ENCODE measurements at places on chromosomes 7 and 10.

DNA sequence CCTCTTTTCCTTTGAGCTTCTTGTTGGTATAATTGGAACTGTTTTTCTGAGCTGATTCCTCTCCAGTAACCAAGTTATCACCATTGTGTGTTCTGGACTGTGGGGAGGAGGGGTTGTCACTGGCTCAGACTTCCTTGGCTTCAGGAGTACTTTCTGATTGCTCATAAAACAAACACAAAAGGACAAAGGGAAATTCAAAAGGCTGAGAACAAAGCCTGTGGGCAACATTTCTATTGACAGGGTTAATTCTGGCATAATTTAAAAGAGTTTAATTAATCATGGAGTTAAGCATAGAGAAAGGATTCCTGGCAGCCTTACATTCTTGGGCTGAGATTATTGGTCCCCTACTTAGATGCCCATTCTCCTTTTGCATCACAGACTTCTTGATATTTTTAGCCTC, 222.9 kb upstream of the KMT2E start:
- DNase-seq, result no peak

GRCh38 chr7:16998481-16999051, 116.8 kb upstream of the AGR3 start:
- no peak for DNase-seq

GRCh38 chr10:74863551-74863950, 37.2 kb downstream of the KAT6B start:
- no peak for DNase-seq

- no peak for DNase-seq
These were observed 17.4 kb upstream of the BAIAP2L1 start for GRCh38 chr7:98418271-98418635.

DNA sequence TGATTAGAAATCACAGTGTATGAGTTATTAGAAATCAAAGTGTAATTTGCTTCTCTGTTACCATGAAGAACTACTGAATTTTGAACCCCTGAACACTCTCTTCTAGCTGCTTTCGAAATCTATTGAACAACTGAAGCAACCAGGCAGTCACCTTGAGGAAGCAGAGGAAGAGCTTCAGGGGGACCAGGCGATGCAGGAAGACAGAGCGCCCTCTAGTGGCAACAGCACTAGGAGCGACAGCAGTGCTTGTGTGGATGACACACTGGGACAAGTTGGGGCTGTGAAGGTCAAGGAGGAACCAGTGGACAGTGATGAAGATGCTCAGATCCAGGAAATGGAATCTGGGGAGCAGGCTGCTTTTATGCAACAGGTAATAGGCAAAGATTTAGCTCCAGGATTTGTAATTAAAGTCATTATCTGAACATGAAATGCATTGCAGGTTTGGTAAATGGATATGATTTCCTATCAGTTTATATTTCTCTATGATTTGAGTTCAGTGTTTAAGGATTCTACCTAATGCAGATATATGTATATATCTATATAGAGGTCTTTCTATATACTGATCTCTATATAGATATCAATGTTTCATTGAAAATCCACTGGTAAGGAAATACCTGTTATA, 170.7 kb downstream of the HDAC9 start:
- peak; percentile 69 for DNase-seq

DNA sequence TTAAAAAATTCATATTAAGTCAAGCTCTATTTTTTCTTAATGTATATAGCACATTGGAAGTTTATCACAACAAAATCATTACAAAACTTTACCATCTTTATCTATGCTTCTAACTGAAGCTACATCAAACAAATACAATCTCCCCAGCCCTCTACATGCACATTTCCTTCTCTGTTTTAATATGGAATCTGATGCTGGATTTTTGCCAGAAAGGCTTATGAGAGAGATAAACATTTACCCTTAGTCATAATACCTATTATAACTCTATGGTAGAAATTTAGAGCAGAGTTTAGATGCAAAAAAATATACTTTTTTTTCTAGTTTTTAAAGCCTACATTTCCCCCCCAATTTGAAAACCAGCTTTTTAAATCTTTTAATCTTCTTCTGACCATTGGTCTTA, 1198.6 kb downstream of the GATA3 start:
- DNase-seq, result no peak

GRCh38 chr7:100545360-100546128, 6.5 kb downstream of the AGFG2 start:
- peak; percentile 71 for DNase-seq

DNA sequence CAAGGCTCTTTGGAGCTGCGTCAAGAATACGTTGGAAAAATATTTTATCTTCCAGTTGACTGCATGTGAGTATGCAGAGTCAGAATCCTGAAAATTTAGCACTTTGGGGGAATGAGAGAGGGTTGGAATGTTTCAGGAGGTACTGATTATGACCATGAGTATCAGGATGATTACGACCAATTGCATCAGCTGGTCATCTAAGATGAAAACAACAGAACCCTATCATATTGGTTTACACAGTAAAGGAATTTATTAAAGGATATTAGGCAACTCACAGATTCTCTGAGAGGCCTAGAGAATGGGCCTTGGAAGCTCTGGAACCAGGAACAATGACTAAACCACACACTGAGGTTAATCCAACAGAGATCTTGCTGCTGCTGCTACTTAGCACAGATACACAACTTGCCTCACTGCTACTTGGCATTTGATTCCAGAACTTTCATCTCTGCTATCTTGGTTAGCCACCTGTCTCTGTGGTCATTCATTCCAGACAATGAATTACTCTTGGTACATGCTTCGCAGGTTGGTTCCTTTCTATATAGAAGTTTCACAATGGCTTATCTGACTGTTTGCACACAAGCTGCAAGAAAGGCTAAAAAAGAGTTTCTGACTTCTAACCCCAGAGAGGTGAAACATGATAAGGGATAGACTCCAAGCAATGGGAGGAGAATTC, 68.0 kb upstream of the CTTNBP2 start:
- DNase-seq, result no peak

DNA sequence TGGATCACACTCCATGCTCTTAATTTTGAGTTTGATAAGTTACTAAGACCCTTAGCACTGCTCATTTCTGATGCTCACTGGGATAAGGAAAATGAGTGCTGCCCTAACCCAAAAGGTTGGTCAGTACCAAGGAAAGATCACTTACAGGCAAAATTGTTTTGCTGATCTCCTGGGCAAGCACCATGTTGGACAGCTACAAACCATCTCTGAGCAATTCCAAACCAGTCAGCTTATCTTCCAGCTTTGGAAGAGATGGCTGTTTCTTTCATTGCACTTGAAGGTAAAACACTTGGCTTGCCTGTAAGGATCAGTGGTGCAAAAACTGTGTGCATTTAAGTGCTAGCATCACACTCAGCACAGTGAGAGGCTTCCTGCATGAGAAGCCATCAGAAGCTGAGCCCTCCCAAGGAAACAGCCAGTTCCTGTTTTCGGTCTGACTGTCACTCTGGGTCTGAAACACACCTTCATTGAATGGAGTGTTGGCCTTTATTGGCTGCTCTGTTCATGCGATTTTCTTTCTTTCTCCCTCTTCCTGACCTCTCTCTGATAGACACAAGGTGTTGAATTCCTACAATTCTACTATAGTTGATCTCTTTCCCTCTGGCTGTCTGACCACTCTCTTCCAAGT, 126.4 kb upstream of the GHITM start:
- no peak for DNase-seq

DNA sequence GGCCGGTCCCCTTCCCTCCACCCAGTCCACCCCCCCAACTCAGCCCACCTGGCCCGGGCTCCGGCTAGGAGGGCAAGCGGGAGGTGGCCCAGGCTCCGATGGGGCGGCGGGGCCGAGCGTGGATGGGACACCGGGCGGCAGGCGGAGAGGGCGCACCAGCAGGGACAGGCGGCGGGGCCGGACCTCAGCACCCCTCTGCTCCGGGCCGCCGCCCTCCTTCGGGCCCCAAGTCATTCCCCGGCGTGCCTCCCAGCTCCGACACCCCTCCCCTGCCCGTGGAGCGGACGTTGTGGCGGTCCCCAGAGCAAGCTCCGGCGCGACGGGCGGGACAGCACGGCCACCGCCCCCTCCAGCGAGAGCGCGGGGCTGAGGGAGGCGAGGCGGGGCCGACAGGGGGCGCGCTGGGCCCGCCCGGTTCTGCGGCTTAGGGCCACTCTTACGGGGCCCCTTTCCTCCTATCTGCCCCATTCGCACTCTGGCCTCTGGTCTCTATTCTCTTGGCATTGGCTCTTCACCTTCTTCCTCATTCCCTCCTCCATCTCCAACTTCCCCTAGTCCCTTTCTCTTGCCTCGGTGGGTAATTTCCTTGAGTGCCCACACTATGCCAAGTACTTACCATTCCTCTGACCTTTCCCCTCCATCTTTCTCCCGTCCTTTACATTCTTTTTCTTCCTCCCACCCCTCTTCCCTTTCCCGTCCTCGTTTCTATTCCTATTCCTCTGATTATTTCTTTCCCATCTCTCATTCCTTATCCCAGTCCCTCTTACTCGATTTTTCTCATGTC, 701 bp upstream of the GBX1 start:
- DNase-seq, result peak; percentile 74

DNA sequence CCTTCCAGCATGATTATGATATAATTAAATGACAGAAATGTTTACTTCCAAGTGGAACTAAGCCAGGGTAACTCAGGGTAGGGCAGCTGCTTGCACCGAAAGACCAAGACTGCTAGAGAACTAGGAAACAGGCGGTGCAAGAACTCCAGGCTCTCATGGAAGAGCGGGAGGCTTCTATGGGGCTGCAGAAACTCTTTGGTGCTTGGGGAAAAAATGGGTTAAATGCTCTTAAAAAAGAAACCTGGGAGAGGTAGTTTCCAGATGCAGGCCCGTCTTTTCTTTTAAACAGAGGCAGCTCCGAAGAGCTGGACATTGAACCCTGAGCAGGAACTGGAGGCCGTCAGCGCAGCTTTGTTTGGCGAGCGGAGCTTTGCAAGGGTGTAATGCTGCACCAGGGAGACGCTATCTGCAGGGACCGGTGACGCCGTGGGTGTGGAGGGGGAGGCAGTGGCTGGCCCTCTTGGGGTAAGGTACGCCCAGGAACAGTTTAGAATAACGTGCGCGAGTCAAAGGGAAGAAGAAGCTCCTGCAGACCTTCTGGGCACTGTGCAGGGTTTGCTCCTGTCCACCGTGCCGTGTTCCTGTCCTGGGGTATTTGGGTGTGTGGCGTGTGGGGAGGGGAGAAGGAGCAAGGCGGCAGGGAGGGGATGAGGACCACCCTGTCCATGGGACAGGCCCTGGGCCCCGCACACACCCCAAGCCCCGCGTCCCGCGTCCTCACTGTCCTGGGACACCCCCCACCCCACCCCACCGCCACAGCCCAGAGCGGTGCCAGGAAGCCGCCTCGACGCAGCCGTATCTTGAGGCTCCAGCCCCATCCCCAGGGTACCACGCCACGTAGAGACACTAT, 59.0 kb downstream of the EGFR start:
- no peak for DNase-seq

GRCh38 chr10:11533328-11533781, 78.1 kb downstream of the USP6NL start:
- DNase-seq, result no peak

DNA sequence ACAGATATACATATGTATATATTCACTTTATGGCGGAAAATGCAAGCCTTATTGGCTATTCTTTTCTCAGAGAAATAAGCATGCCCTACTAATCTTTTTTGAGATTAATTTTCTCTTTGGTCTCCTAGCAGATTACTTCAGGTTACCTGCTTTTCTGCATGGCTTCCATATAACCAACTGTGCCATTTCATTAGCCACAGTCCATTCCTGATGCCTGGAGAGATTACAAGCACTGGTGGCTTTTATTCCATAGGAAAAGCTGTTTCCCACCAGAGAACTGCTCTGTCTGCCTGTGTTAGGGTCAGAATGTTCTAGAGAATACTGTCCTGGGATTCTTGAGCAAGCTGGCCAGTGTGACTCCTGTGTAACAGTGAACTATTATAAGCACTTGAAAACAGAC, 59.8 kb downstream of the LRRN3 start:
- DNase-seq, result no peak

- no peak for DNase-seq
These were observed 6.6 kb upstream of the WDFY4 start for GRCh38 chr10:48678041-48678440.

DNA sequence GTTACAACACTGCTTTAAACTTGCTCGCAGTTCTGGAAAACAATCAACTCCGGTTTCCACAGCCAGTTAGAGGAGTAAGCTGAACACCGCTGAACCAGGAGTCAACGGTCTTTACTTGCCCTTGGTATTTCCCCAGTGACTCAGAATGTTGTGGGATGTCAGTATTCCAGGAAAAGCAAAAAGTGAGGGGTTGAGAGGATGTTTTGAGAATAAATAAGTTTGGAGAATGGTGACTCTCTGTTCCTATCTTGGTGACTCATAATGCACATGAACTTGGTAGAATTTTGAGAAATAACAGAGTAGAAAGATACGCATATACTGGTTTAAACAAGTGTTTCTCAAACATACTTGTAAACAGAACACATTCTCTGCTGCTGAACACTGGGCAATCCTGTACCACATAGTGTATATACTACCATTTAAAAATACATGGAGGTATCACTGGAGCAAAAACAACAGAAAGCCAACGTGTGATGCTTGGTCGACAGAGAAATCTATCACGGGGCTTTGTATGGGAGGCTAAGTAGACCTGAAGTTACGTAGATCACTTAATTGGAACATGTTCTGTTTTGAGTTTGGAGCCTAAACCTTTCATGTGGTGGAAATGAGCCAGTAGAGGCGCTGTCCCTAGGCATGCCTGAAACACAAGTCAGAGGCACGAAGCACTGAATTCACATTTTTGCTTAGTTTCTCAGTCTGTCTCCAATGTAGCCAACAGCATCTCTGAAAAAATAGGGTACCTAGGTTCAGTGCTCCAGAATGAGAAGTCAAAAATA, 534.3 kb downstream of the PARD3 start:
- peak; percentile 1 for DNase-seq

GRCh38 chr10:126459878-126460481, 71.7 kb upstream of the ADAM12 start:
- DNase-seq, result no peak

GRCh38 chr10:4255751-4256150, 470.7 kb upstream of the KLF6 start:
- no peak for DNase-seq

Data from activated CD4-positive, alpha-beta T cell treated with anti-CD3 and anti-CD28 coated beads, Interleukin-2, amount 50 U/mL, for 48 hours (primary cell).